HuH-7 (cell line): ENCODE measurements at places on chromosomes 11 and 22.

DNA sequence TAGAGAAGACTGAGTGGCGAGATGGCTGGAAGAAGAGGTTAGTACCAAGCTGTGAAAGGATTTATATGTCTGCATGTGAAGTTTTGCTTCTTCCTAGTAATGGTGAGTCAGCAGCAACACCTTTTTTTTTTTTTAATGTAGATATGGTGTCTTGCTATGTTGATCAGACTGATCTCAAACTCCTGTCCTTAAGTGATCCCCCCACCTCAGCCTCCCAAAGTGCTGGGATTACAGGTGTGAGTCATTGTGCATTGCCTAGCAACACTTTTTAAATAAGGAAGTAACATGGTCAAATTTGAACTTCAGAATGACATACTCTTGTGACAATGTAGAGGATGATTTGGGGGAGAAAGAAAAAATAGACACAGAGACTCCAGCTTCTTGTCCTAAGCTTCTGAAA is 6.5 kb upstream of the CSTPP1 start:
- no peak for DNase-seq

DNA sequence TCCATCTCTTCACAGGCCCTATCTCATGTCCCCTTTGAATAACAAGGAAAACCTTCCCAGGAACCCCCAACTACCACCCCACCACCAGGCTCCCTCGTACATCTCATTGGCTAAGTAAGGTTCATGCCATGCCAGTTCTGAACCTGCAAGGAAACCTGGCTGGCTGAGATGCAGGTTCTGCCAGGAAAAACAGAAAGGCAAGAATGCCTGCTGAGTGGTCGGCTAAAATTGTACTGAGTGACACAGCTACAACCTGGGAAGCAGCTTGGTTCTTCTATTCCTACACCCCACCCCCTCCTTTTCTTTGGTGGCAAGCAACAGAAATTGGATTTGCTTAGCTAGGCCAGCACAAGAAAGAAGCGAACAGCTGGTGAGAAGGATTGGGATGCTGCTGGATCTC is 36.1 kb upstream of the TSPAN18 start:
- DNase-seq, result no peak

DNA sequence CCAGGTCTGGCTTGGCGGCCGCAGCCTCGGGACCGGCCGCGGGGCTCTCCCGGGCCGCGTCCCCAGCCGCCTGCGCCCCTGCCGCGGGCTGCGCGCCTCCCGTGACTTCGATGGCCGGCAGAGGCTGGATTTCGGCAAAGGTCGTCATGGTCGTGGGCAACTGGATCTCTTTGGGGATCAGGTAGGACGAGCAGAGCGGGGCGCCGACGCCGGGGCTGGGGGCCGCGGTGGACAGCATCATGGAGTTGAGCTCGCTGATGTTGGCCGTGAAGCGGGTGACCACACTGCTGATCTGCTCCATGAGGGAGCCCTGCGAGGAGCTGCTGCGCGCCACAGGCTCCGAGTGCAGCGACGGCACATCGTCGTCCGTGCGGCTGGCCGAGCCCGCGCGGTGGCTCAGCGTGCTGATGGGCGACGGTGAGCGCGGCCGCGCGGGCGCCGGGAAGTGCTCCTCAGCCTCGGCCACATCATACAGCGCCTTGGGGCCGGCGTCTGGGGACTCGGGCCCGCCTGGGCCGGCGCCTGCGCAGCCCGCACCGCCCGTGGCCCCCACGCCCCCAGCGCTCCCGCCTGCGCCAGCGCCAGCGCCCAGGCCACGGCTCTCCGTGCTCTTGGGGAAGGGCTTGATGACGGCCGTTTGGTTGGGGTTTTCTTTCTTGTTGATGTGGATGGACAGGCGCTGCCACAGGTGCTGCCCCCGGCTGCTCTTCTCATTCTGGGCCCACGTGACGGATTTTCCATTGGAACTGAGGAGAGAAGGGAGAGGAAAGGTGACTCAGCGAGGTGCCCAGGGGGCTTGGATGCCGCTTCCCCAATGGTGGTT is 171.4 kb upstream of the CTSC start:
- DNase-seq, result no peak

- no peak for DNase-seq
Measured at GRCh38 chr11:43360361-43361032, 1.8 kb downstream of the TTC17 start.

DNA sequence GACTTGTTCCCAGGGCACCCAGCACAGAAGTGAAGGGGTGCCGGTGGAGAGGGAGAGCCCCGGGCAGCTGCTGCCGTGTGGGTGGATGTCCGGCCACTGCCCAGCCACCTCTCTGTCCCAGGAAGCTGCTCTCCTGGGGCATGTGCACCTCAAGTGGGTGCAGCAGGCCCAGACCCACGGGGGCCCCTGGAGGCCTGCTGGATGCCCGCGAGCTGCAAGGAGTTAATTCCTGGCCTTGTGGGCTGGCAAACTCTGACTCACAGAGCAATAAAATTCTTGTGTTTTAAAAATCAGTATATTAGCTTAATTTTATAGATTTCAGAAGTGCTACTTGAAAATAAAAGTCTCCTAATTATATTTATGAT is 37.4 kb upstream of the KCNQ1OT1 start:
- DNase-seq, result no peak

- no peak for DNase-seq
Measured at GRCh38 chr22:42086051-42086450, 4.5 kb downstream of the NDUFA6 start.

GRCh38 chr11:15119352-15119751 is 4.6 kb downstream of the INSC start:
- DNase-seq, result no peak

DNA sequence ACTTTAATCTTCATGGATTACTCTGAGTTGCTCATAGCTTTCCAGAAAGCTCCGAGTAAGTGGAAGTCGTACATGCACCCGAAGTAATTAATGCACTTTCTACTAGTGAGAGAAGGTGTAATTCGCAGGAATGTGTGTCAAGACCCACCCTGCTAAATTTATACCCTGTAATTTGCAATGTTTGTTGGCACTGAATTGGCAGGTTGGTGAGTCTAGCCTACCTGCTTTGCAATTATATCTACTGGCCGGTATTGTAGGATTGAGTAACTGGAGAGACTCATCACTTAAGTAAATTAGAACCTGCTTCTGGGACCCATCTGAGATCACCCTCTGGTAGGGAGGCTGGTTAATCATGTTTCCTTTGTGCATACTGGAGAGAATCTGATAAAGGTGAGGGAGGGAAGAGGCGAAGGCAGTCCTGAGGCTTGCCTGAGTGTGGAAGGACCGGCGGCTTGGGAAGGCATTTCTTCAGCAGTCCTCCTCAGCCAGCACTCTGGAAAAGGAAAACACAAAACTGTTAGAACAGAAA is 63.3 kb downstream of the LDLRAD3 start:
- no peak for DNase-seq

DNA sequence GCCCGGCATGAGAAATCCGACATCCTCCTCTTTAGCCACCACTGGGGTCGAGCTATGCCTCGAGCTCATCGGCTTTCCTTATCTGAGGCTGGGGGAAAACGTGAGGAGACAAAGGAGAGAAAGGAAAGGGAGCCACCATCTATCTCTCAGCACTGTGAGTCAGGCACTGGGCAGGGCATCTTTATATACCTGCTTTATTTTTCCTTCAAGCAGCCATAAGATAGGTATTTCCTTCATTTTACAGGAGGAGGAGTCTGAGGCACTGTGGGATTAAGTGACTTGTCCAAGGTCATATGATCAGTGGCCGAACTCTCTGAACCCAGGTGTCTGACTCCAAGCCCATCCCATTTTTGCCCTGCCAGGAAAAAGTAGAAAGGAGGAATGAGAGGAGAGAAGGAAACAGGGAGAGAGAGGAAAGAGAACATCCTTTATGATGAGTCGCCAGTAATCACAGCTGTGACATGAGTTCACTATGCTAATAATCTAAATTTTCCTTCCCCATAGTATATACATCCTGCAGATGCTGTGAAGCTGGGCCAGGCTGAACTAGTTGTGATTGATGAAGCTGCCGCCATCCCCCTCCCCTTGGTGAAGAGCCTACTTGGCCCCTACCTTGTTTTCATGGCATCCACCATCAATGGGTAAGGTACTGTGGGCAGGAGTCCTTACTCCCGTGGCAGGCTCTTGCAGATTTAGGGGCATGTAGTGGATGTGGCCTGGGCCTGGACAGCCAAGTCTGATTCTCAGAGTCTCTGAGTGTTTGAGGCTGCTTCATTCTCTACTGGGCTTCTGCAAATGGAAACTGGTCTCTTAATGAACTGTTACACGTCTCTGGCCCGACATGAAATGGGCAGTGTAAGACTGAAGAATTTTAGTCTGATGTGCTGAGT is 21.8 kb downstream of the NAT10 start:
- DNase-seq, result no peak

- DNase-seq, result peak; percentile 58
Measured at GRCh38 chr11:111429066-111429506, 50.0 kb upstream of the POU2AF1 start.

DNA sequence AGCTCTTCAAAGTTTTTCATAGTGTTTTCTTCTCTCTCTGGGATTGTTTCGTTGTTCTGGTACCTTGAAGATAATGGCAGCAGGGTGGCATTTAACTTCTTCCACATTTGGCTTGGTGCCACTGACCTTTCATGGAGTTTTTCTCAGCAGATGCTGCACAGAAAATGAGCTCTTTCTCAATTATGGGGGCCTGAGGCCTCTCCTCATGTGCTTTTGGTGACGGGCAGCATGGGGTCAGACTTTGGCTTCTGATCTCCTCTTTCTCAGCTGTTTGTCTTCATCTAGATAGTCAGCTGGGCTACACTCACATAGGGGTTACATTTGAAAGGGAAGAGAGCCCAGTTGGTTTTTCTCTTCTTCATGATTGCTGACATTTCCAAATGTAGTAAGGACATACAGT is 76.3 kb downstream of the FAT3 start:
- no peak for DNase-seq

GRCh38 chr11:84558085-84558905 is 1068.8 kb downstream of the DLG2 start:
- DNase-seq, result peak; percentile 11

- DNase-seq, result no peak
Measured at GRCh38 chr11:34407121-34407813, 31.5 kb upstream of the CAT start.

DNA sequence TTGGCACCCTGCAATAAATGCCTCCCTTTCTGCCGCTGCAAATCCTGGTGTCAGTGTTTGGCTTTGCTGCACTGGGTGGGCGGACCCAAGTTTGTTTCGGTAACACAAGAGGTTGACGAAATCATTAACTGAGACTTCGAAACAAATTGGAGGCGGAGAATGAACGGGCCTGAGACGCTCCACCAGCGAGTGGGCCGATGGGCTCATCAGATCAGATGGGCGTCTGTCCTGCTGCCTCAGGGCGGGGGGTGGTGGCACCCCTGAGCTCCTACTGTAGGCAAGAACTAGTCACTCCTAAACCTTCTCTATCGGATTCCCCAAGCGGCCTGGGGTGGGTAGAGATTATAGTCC is 918 bp upstream of the CAPN5 start:
- no peak for DNase-seq

- DNase-seq, result no peak
Measured at GRCh38 chr11:59801160-59801706, 9.3 kb downstream of the MRPL16 start.

DNA sequence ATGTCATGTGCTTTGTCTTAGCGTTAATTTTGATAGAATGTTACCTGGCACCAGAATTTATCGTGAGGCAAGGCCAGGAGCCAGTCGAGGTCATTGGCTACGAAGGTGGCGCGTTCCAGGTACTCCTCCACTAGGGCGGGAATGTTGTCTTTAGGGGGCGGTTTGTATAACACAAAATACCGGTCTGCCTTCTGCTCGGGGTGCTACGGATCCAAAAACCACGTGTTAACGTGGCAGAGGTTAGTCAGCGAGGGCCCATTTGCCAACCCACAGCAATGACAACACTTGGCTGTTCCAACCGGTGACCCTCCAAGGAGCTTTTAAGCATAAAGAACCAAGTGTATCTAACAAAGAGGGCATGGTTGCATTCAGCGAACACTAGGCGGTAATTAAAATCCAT is 12.5 kb downstream of the ASCC2 start:
- DNase-seq, result no peak

- DNase-seq, result no peak
Measured at GRCh38 chr11:110513259-110513801, 83.6 kb downstream of the FDX1 start.

GRCh38 chr22:49087198-49087597 is 740.5 kb downstream of the BRD1 start:
- no peak for DNase-seq

- DNase-seq, result no peak
Measured at GRCh38 chr22:42704896-42705295, 15.8 kb downstream of the A4GALT start.

- DNase-seq, result no peak
Measured at GRCh38 chr11:70671083-70671482, 272.8 kb downstream of the CTTN start.

GRCh38 chr11:71500601-71501021 is 26.5 kb upstream of the KRTAP5-7 start:
- no peak for DNase-seq

- DNase-seq, result peak; percentile 98
Measured at GRCh38 chr11:61787928-61788491, 4.4 kb downstream of the TMEM258 start.

- DNase-seq, result peak; percentile 80
Measured at GRCh38 chr11:61791737-61792309, 576 bp downstream of the TMEM258 start.

- no peak for DNase-seq
Measured at GRCh38 chr11:115891581-115891980, 387.4 kb upstream of the CADM1 start.

- DNase-seq, result peak; percentile 35
Measured at GRCh38 chr11:61914471-61915171, 2.7 kb downstream of the RAB3IL1 start.

GRCh38 chr11:22599458-22599857 is 26.2 kb downstream of the FANCF start:
- DNase-seq, result no peak

DNA sequence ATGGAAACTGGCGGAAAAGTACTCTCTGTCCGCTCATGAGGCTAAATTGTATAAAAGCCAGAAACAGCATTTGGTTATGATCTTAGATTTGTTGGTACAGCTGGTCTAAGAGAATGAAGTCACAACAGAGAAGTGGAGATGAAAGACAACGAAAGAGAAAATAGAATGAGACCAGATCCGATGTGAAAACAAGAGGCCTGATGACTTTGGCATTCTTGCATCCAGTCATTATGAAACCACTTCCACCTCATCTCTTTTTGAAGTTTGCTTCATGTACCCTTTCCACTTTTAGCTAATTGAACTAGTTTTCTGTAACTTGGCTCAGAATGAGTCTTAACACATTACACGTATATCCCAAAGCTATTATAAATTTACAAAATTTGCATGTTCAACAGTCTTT is 1431.7 kb downstream of the LRRC4C start:
- no peak for DNase-seq

GRCh38 chr11:8584511-8584910 is 9.5 kb downstream of the STK33 start:
- no peak for DNase-seq
